ENCODE measurements at places on chromosomes 2 and 18.

- no peaks in the 10 kb centered on the region for H3K4me1 ChIP-seq
- H3K36me3 ChIP-seq: no peaks in the 10 kb centered on the region
- H3K27me3 ChIP-seq: no peaks in the 10 kb centered on the region
- no peak overlapping the region for H3K4me3 ChIP-seq
- no peak overlapping the region for H3K27ac ChIP-seq
Observed at GRCh38 chr2:63639344-63639743, 50.6 kb downstream of the MDH1 start.

DNA sequence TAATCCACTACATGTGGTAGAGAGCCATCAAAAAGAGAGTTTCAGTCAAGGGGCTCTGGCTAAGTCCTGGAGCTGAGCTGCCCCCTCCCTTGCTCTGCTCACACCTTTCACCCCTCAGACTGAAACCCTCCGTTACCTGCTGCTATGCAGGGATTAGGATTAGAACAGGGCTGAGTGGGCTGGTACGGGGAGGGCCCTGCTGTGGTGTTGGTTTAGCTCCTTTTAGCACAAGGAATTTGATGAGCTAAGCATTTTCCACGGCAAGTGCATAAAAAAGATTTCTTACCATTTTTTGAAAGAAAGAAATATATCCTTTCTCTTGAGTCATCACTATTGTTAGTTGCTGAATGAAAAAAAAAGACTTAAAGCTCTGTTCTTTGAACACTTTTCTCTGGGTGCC lies 46.3 kb downstream of the TCF7L1 start:
- no peak for DNase-seq
- no peaks in the 10 kb centered on the region for H3K27me3 ChIP-seq
- H3K4me3 ChIP-seq: no peak overlapping the region
- H3K4me1 ChIP-seq: no peaks in the 10 kb centered on the region
- no peaks in the 10 kb centered on the region for H3K36me3 ChIP-seq

DNA sequence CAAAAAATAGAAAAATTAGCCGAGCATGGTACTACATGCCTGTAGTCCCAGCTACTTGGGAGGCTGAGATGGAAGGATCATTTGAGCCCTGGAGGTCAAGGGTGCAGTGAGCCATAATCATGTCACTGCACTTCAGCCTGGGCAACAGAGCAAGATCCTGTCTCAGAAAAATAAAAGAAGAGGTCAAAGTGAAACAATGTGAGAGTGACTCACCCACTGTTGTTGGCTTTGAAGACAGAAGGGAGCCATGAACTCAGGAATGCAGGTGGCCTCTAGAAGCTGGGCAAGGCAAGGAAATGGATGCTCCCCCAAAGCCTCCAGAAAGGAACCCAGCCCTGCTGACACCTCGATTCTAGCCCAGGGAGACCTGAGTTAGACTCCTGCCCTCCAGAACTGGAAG lies 3.7 kb upstream of the TMEM214 start:
- no peak overlapping the region for H3K27ac ChIP-seq
- DNase-seq: no peak
- H3K4me3 ChIP-seq: no peak overlapping the region
- peaks cover 7% of the 10 kb centered on the region for H3K36me3 ChIP-seq
- no peaks in the 10 kb centered on the region for H3K27me3 ChIP-seq

- no peaks in the 10 kb centered on the region for H3K36me3 ChIP-seq
- no peaks in the 10 kb centered on the region for H3K27me3 ChIP-seq
- no peaks in the 10 kb centered on the region for H3K4me1 ChIP-seq
- no peak overlapping the region for H3K27ac ChIP-seq
- DNase-seq: no peak
Observed at GRCh38 chr18:23378302-23378686, 74.8 kb upstream of the RIOK3 start.

DNA sequence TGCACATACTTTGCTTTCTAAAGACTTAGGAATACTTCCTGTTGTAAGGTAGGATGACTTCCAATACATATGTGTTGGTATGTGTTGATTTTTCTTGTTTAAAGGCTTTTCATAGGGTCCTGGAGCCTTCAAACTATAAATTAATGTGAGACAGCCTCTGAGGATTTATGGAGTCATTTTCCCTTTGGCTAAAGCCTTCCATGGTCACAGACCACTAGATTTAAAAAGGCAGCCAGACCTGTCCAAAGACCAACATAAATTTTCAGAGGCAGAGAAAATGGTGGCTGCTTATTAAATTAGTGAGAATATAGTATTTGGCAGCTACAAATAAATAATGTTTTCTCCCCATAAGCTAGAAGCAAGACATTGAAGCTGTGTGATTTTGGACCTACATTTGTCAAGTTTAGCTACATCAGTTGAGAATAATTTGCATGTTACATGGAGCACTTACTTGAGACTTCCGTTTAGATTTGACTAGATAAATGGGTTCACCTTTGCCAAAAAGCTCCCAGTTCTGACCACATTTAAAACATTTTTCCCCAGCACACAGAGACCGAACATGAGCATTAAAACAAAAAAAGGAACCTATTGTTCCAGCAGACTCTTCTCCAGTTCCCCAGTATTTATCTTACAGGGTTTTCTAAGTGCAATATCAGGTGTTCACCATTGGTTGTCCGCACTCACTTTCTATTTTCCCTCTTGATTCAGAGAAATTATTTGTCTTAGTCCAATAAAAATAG lies 402.9 kb downstream of the PARD3B start:
- H3K4me1 ChIP-seq: peaks cover 19% of the 10 kb centered on the region
- peak overlapping the region; percentile 11 for H3K4me3 ChIP-seq
- no peaks in the 10 kb centered on the region for H3K27me3 ChIP-seq
- no peak for DNase-seq

DNA sequence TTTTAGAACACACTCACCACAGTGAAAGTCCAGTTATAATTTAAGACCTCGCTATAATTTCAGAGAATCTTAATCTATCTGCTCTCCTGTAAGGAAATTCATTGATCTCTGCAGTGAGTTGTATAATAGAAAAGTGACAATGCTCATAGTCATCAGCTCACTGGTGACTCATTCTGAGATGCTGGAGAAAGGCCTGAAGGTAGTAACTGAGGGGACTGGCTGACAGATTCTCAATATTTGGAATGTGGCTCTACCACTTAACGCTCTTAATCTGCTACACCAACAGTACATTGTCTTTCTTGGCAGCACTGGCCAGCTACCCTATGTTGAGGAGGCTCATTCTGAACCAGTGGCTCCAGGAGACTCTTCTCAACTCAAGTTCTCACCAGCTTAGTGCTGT lies 246.1 kb downstream of the RPRM start:
- H3K36me3 ChIP-seq: no peaks in the 10 kb centered on the region
- no peak for DNase-seq
- no peaks in the 10 kb centered on the region for H3K27me3 ChIP-seq
- H3K27ac ChIP-seq: no peak overlapping the region

DNA sequence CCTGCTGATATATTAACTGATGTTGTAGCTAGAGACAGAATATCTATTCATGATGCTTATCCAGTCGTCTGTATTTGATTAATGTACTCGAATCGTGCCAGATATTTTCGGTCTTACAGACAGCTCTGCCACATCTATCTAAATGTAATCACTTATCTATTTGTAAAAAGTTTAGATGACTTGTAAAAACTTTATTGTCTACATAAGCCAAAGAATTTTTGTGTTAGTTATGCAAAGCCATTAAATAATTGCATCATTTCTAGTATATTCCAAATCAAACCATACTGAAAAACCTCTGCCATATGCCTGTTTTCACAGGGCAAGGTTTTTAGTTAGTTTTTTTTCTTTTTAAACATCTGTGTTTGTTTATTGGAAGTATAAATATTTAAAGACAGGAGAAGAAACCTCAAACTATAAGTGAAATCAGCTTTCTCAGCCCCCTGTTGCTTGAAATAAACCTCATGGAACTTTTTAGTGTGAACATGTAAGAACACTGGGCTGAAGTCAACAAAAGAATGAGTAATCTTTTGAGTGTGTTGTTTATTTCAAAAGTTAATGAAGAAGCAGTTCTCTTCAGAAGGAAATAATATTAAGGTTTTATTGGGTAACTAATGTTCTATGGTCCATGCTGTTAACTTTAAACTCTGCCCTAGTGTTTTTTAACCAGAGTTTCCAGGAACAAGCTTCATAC lies 657.6 kb upstream of the SYT4 start:
- no peak overlapping the region for H3K27ac ChIP-seq
- no peak overlapping the region for H3K4me3 ChIP-seq
- H3K27me3 ChIP-seq: no peaks in the 10 kb centered on the region
- no peak for DNase-seq
- H3K4me1 ChIP-seq: no peaks in the 10 kb centered on the region

- DNase-seq: no peak
- H3K4me3 ChIP-seq: no peak overlapping the region
- H3K36me3 ChIP-seq: peaks cover 2% of the 10 kb centered on the region
- H3K27ac ChIP-seq: no peak overlapping the region
- no peaks in the 10 kb centered on the region for H3K27me3 ChIP-seq
Observed at GRCh38 chr2:168002021-168002553, 245.3 kb downstream of the STK39 start.

- H3K36me3 ChIP-seq: no peaks in the 10 kb centered on the region
- no peak overlapping the region for H3K27ac ChIP-seq
- no peaks in the 10 kb centered on the region for H3K27me3 ChIP-seq
- no peak overlapping the region for H3K4me3 ChIP-seq
Observed at GRCh38 chr2:20093263-20094141, 42.1 kb upstream of the LAPTM4A start.

DNA sequence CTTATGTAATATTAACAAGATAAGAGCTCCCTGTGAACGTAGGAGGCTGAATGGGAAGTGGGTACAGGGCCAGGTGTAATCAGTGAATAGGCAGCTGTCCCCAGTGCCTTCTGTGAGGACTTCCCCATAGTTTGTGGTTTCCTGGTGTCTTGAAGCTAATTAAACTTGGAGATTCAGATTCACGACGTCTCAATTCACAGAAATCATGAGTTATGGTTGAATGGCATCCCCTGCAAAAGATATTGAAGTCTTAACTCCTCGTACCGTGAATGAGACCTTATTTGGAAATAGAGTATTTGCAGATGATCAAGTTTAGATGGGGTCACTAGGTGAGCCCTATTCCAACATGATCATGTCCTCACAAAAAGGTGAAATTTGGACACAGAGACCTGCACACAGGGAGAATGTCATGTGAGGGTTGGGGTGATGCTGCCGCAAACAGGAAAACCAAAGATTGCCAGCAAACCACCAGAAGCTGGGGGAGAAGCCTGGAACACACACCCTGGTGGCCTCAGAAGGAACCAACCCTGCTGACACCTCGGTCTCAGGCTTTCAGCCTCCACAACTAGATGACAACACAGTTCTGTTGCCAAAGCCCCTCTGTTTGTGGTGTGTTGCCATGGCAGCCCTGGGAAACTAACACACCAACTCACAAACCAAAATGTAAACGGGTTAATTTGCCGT lies 13.2 kb downstream of the ARL4C start:
- no peaks in the 10 kb centered on the region for H3K36me3 ChIP-seq
- H3K27me3 ChIP-seq: no peaks in the 10 kb centered on the region
- peak; percentile 75 for DNase-seq
- no peak overlapping the region for H3K4me3 ChIP-seq
- H3K27ac ChIP-seq: peak overlapping the region; percentile 81

- H3K36me3 ChIP-seq: no peaks in the 10 kb centered on the region
- H3K27ac ChIP-seq: no peak overlapping the region
- no peak for DNase-seq
- no peaks in the 10 kb centered on the region for H3K27me3 ChIP-seq
- no peaks in the 10 kb centered on the region for H3K4me1 ChIP-seq
- H3K4me3 ChIP-seq: no peak overlapping the region
Observed at GRCh38 chr2:12577567-12578253, 139.0 kb upstream of the TRIB2 start.

- DNase-seq: no peak
- H3K36me3 ChIP-seq: no peaks in the 10 kb centered on the region
- no peak overlapping the region for H3K27ac ChIP-seq
- no peak overlapping the region for H3K4me3 ChIP-seq
- no peaks in the 10 kb centered on the region for H3K4me1 ChIP-seq
Observed at GRCh38 chr2:68362749-68363148, 2.3 kb upstream of the PLEK start.

GRCh38 chr2:191565647-191566198 lies 112.2 kb upstream of the NABP1 start:
- no peak for DNase-seq
- H3K4me1 ChIP-seq: peaks cover 5% of the 10 kb centered on the region
- H3K36me3 ChIP-seq: no peaks in the 10 kb centered on the region
- H3K27me3 ChIP-seq: no peaks in the 10 kb centered on the region
- no peak overlapping the region for H3K27ac ChIP-seq

GRCh38 chr2:216086207-216086893 lies 4.6 kb downstream of the TMEM169 start:
- no peak overlapping the region for H3K4me3 ChIP-seq
- H3K36me3 ChIP-seq: no peaks in the 10 kb centered on the region
- H3K27me3 ChIP-seq: no peaks in the 10 kb centered on the region
- no peak for DNase-seq
- H3K27ac ChIP-seq: no peak overlapping the region
- H3K4me1 ChIP-seq: peaks cover 22% of the 10 kb centered on the region

GRCh38 chr2:36337354-36337753 lies 18.2 kb upstream of the CRIM1 start:
- H3K27ac ChIP-seq: no peak overlapping the region
- no peaks in the 10 kb centered on the region for H3K36me3 ChIP-seq
- DNase-seq: no peak
- no peak overlapping the region for H3K4me3 ChIP-seq

- no peaks in the 10 kb centered on the region for H3K36me3 ChIP-seq
- no peak overlapping the region for H3K4me3 ChIP-seq
- H3K27ac ChIP-seq: no peak overlapping the region
- no peaks in the 10 kb centered on the region for H3K4me1 ChIP-seq
- H3K27me3 ChIP-seq: no peaks in the 10 kb centered on the region
Observed at GRCh38 chr2:6896930-6897759, 19.6 kb downstream of the RSAD2 start.

DNA sequence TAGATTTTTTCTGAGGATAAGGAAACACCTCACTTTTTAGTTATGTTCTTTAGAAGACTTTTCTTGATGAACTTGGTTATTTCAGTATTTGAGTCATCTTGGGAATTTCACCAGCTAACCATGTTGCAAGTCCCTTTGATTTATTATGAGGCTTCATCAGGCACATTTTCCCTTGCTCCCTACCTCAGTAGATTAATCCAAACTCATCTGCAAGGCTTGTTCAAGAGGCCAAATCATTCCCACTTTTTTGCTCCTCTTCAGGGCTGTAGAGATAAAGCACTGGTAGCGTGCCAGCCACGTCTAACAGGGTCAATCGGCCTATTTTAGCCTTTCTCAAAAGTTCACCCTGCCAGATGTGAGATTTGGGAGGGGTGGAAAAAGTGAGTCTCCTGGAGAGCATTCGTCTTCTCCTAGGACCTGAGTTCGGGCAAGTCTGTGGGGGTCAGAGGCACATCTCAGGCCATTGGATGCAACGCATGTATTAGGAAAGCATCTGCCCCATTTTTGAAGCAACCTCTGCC lies 120.3 kb downstream of the RDH14 start:
- no peaks in the 10 kb centered on the region for H3K27me3 ChIP-seq
- no peaks in the 10 kb centered on the region for H3K36me3 ChIP-seq
- DNase-seq: no peak
- H3K4me3 ChIP-seq: no peak overlapping the region
- no peaks in the 10 kb centered on the region for H3K4me1 ChIP-seq

DNA sequence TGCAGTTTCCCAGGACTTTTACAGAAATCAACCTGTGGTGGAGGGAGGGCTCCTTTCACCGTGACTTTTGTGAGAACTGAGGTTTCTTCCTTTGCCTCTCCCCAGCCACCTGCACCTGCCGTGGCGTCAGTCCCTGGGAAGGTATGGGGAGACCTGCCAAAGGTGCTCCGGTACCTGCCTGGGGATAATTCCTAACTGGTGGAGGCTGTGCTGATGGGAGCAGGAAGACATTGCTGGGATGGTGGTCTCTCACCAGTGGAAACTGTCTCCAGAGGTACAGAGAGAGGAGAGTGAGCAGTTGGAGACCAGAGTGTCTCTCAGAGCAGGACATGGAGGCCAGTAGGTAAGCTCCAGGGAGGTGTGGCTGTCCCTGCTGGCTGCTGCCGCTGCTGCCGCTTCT lies 52.6 kb downstream of the CIB4 start:
- DNase-seq: no peak
- H3K4me3 ChIP-seq: no peak overlapping the region
- H3K27ac ChIP-seq: no peak overlapping the region
